H4 (cell line): ENCODE measurements at places on chromosomes 3 and 15.

- DNase-seq: no peak
Measured at GRCh38 chr15:48595981-48596380, 49.5 kb downstream of the FBN1 start.

GRCh38 chr3:153172796-153173757 is 11.1 kb downstream of the RAP2B start:
- DNase-seq: no peak

- no peak for DNase-seq
Measured at GRCh38 chr3:55272031-55272645, 215.0 kb downstream of the WNT5A start.

GRCh38 chr3:195129644-195130492 is 141.1 kb downstream of the XXYLT1 start:
- no peak for DNase-seq
